GM12892 (cell line): ENCODE measurements at places on chromosomes 2 and 18.

DNA sequence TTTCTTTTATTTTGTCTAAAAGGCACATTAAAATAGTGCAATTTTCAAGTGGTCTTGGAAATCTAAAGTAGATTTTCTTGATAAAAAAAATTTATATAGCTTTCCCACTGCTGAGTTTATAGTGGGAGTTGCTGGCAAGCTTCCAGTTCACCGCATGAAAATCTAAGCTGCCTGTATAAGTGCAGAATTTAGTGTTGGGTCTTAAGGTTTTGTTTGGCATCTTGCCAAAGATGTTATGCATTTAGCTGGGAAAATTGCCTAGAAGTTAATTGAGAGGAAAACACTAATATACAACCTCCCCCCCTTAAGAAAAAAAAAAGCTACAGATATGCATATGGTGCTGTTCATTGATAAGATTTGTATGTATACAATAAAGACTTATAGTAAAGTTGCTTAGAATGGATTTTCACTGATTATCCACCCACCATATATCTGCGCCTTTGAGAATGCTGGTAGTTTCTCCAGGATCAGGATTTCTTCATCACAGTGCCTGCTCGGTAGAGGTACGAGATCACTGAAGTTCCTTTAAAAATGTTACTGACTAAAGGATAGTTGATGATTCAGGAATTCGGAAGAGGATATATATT lies 803.2 kb upstream of the POU3F3 start:
- DNase-seq, result no peak

- no peak for DNase-seq
These were observed 16.7 kb downstream of the RAMP1 start for GRCh38 chr2:237876061-237876526.

DNA sequence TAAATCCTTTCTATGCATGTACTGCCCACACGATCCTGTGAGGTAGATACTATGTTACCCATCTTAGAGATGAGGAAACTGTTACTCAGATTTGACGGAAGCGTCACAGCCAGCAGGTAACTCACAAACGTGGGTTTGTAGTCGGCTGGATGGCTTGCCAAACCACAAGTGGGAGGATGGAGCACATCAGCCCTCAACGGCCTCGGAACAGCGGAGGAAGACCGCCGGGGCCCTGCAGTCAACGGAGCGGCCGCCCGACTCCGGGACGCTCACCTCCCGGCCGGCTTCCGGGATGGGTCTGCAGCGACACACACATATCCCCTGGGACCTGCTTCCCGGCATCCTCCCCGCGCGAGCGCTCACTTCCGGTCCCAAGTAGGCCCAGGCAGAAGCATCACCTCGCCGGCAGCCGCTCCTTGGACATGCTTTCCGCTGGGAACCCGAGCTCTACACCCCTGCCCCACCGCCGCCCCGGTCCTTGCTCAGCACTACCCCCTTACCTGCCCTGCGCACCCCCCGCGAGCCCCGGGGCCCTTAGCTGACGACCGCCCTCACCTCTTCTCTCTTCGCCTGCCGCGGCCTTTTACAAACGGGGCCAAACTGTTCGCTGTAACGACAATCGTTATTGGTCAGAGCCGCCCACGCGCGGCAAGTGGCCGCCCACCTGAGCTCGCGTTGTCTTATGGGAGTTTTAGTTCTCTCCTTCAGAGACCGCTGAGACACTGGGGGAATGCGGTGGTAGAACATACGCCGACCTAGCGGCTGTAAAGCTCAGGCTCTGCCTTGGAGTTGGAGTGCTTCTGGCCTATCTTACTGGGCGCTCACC lies at the start of gene C2orf42:
Gene C2orf42, minus strand, starts transcription at position 602 of the 826 bp plus-strand sequence. CDS start 9,034 bp downstream, outside the sequence.
- DNase-seq, result peak; percentile 90

- no peak for DNase-seq
These were observed 40.7 kb upstream of the PARD3B start for GRCh38 chr2:204504594-204504993.

- no peak for DNase-seq
These were observed 87.8 kb upstream of the ASB18 start for GRCh38 chr2:236351966-236352525.

DNA sequence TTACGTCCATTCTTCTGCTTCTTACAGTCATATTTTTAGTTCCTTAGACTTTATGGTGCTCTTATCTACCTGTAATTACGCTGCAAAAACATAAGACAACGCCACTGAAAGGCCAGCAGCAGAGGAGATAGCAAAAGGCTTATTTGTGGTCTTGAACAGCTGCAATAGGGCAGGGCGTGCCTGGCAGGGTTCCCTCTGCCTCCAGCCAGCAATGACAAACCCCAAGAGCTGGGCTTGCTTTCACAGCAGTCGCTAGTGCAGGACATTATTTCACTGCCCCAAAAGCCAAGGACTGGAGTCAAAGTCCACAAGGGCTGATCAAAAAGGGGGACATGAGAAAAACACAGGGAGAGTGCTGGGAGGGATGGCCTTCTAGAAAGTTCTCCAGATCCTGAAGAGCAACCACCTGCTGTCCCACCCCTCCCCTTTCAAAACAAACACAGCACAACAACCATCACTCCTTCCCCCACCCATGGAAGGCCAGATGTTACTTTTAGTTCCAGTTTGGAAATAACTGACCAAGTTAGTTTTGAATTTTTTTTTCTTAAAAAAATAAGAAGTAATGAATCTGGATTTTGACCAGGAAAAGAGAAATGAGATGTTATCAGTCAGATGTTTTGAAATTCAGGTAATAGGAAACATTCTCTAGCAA lies 127.8 kb downstream of the RBMS1 start:
- no peak for DNase-seq
